ENCODE measurements at places on chromosomes 5 and 9.

DNA sequence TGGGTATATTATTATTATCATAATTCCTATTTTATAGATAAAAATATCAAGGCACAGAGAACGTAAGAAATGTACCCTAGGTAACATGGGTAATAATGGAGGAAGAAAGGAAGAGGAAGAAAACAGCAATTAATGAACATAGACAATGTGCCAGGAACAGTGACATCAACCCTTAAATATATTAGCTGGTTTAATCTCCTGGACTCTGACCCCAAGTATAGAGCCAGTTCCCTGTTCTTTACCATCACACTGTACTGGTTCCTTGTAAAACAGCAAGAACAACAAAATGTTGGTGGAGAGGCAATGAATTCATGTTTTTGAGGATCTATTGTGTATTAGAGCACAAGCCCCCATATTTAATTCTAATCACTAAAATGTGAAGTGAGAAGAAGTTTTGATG is 192.1 kb downstream of the SMC2 start:
- DNase-seq = no peak

- no peak for DNase-seq
Observed at GRCh38 chr5:143225511-143225910, 178.0 kb downstream of the NR3C1 start.

- DNase-seq = no peak
Observed at GRCh38 chr9:108270561-108270960, 585.2 kb downstream of the ACTL7B start.

DNA sequence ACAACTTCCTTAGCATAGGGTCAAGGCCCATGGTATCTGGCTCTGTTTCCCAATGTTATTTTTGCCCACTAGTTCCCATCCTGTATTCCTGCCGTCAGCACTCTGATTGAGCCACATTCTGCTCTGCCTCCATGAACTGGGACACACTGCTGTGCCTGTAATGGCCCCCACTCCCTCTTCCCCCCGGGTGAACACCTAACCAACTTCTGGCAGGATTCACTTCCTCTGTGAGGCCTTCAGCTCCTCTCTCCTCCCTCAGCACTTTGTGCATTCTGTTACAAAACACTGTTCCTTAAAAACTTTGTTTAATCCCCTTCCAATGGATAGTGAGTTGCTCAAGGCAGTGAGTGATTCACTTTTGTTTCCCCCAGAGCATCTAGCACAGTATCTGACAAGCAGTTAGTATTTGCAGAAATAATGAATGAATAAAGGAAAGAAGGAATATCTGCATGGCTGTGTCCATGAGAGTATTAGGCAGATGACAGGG is 183.6 kb downstream of the EFNA5 start:
- no peak for DNase-seq

GRCh38 chr9:135294836-135295235 is 184.7 kb upstream of the PPP1R26 start:
- no peak for DNase-seq

DNA sequence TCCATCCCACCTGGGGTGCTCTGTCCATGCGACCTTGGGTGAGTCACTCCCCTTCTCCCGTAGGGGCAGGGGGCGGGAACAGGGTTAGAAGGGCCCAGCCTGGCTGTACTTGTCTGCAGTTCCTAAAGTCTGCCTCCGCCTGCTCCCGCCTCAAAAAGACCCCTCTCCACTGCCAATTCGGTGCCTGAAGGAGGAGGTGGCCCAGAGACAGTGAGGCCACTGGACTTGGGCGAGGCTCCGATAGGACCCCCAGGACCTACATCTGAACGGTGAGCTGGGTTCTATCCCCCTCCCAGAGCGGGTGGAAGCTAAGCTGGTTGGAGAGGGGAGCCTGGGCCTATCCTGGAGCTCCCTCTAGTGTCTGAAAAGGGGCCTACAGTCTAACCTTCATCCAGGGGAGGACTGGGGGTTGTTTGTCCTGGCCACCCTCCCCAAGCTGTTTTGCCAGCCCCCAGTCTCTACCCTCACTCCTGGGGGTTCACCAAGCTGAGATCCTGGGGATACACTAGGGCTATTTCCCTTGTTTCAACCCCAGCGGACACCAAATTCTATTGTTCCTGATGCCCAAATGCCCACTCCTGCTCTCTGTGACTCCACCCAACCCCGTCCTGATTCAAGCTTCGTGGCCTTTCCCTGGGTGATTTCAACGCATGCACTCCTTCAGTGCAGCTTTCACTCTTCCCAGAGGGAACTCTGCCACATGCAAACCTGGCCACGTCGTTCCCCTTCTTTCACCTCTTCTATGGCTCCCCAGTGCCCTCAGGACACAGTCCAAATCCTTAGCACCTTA is 6.1 kb upstream of the CRB2 start:
- peak; percentile 49 for DNase-seq

- DNase-seq = no peak
Observed at GRCh38 chr5:80853413-80853812, 106.8 kb upstream of the RASGRF2 start.

- DNase-seq = no peak
Observed at GRCh38 chr5:138276402-138277054, 2.1 kb upstream of the GFRA3 start.

GRCh38 chr9:137236936-137237421 is 4.1 kb upstream of the TUBB4B start:
- no peak for DNase-seq

DNA sequence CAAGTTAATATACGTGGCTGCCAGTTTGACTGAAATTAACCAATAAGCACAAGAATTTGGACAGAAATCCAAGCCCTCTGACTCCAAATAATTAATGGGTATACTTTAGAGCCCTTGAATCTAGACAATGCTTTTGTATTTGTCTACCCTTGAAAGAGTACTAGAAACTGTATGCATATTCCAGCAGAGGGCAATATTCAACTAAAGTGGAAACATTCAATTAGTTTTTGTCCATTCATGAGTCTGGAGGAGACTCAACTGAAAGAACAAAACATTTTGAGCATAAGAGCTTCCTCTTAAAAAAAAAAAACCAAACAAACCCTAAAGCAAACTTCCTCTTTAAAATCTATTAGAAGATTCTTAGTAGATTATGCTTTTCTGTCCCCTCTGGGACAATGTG is 157.8 kb downstream of the ARHGEF28 start:
- no peak for DNase-seq

DNA sequence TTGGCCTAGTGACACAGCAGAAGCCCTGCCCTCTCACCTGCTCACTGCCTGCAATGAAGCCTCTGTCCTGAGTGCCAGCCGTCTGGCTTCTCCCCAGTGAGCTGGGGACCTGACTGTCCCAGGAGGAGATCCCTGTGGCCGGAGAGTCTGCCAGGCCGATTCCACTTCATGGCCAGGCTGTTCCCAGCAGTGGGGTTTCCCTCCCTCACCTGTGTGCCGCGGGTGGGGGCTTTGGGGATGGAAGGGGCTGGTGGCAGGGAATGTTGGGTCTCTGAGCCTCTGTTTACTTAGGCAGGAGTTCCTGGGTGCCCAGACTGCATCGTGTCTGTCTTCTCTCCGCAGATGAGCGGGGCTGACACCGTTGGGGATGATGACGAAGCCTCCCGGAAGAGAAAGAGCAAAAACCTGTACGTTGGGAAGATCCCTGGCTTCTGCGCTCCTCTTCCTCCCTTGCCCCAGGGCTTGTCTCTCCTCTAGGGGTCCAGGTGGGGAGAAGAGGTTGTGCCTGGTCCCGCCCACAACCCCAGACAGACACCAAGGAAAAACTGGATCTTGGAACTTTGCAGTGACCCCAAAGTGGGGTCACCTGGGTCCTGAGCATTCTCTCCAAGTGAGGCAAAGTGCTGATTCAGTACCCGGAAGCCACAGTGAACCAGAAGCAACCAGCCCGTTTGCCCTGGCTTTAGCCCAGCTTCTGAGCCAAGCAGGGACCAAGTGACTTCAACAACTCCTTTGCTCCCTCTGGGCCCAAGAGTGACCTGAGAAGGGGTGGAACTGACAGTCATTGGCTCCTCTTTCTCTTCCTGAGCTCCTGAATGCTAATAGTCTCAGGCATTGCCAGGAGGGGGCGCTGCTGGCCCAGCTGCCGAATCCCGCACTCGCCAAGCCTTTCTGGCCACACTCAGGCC is 127.7 kb downstream of the RGS3 start:
- peak; percentile 75 for DNase-seq

GRCh38 chr5:132496631-132497487 is 6.3 kb upstream of the IRF1 start:
- DNase-seq = peak; percentile 49

DNA sequence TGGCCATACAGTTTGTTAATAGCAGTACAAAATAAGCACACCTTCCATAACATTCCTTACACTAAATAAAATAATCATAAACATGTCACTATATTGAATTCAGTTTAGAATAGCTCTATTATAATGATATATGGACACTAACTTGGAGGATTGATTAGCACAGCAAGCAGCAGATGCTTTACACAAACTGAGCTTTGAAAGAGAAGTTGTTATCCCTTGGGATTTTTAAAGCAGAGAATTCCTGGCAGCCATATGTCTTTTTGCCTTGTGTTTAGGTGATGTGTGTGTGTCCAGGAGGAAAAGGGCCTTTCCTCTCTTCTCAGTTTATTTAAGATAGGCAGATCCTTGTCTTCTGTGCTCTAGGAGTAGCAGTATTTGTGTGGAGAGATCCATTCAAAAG is 232.2 kb upstream of the GRIN3A start:
- DNase-seq = no peak

DNA sequence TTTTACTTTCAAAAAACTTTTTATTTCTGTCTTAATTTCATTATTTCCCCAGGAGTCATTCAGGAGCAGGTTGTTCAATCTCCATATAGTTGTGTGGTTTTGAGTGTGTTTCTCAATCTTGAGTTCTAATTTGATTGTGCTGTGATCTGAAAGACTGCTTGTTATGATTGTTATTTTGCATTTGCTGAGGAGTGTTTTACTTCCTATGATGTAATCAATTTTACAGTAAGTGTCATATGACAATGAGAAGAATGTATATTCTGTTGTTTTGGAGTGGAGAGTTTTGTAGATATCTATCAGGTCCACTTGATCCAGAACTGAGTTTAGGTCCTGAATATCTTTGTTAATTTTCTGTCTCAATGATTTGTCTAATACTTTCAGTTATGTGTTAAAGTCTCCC is 706.9 kb upstream of the CTNND2 start:
- DNase-seq = no peak

- DNase-seq = no peak
Observed at GRCh38 chr5:128539038-128539429, 989 bp upstream of the FBN2 start.

- no peak for DNase-seq
Observed at GRCh38 chr5:15209053-15209762, 290.8 kb upstream of the FBXL7 start.

DNA sequence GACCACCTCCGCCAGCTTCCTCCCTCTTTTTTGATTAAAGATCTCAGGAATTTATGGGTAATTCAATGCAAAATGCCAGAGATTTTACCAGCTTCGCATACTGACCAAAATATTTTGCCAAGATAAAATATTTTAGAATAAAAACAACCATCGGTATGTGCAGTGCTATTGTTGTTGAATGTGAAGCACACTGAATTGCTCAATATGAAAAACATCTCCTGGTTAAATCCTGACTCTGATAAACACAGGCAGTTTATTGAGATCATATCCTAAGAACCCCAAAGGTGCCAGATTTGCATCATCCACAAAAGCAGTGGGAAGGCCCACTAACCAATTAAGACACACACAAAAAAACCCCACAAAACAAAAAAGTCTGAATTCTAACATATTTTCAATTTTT is 202.4 kb downstream of the GLIS3 start:
- no peak for DNase-seq

GRCh38 chr9:133440874-133441273 is 18.7 kb downstream of the ADAMTS13 start:
- DNase-seq = no peak

DNA sequence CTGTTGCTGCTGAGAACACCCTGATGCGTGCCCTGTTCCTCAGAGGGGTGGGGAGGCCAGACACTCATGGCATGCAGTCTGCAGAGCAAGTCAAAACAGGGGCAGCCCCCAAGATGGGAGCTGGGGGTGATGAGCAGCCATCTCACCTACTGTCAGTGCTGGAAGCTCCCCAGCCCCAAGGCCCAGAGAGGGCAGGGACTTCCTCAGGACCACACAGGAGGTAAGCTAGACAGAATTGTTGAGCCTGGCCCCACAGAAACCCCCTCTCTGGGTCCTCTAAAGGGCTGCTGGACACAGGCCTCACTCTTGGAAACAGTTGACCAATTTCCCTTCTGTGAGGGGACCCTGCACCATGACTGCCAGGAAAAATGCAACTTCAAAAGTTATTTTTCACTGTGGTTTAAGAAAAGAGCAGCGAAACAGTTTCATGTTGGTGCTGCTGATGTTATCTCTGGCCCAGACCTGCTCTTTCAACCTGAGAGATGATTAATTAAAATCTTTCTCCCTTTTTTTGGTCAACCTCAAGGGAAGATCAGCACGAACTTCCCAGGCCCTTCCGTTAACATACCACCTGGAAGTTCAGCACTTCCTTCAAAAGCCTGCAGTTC is 9.6 kb downstream of the CSF2 start:
- no peak for DNase-seq

DNA sequence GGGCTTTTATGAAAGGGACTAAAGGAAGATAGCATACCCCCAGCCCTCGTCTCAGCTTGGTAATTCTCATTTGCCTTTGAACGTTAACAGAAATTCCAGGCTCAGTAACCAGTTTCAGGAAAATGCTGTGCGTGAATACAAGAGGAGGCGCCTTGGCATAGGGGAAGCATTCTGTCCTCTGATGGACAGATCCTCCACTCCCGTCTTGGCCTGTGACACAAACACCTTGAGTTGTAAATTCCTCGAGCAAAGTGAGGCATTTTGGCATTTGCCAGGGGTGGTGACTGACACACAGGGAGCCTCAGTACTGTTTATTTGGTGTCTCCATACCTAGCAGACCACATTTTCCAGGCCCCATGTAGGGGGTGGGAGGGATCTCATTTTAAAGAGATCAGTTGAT is 44.8 kb downstream of the APTX start:
- DNase-seq = no peak

DNA sequence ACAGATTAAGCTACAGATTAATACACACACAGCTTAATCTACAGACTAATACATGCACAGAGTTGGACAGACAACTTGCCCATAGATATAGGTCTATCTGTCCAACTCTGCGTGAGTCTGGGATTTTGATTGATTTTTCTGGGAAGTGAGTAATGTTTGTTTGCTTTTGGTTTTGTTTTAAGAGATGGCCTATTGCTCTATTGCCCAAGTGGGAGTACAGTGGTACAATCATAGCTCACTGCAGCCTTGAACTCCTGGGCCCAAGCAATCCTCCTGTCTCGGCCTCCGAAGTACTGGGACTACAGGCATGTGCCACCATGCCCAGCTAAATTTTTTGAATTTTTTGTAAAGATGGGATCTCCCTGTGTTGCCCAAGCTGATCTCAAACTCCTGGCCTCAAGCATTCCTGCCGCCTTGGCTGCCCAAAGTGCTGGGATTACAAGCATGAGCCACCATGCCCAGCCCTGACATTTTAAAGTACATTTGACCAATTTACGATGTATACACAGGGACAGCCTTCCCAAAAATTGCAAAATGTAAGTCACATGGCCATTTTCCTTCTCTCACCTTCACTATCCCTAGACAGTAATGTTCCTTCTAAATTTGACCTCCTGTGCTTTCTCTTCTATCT is 50.8 kb downstream of the PAPPA start:
- no peak for DNase-seq
